ENCODE measurements at places on chromosomes 7 and 10. TPM values are rescaled to one million over a fixed set of nuclear protein-coding genes. Genes with fewer than 3 reads are reported as not detected.

- no peak overlapping the region for H3K27ac ChIP-seq
- H3K27me3 ChIP-seq = no peaks in the 10 kb centered on the region
- H3K36me3 ChIP-seq = peaks cover 10% of the 10 kb centered on the region
- peaks cover 28% of the 10 kb centered on the region for H3K4me1 ChIP-seq
- no peak overlapping the region for H3K4me3 ChIP-seq
Measured at GRCh38 chr7:2255145-2256139, 13.4 kb downstream of the NUDT1 start.

DNA sequence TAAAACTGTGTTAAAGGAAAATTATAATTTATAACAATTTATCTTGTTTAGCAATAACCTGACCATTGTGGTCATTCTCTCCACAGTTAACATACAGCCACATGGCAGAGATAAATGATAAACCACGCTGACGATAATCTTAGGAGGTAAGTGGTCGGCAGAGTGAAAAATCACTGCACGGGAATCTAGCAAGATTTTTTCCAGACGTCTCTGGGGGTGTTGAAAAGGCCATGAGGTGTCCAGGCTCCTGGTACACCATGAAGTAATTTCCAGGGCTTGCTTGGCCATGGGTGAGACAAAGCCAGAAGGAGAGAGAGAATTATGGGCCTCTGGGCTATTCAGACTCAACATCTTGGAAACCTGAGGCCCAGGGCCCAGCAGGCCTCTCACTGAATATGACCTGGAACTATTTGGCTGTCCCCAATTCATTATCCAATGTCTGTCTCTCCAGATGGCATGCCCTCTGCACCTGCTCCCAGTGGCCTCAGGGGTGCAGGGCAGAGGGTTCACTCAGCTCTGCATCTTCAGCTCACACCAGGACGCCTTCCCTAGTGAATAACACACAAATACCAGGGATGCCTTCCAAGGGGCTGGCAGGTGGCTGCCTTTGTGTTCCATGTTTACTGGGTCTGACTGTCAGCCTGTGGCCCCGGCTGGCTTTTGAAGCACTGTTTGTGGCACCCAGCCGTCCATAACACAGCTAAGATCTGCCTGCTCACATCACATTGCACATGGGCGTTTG is 590.4 kb upstream of the PFKP start:
- no peak overlapping the region for H3K4me3 ChIP-seq
- H3K27ac ChIP-seq = no peak overlapping the region
- H3K36me3 ChIP-seq = no peaks in the 10 kb centered on the region
- no peak for DNase-seq
- H3K27me3 ChIP-seq = no peaks in the 10 kb centered on the region

GRCh38 chr7:4189131-4189570 is 492.9 kb upstream of the FOXK1 start:
- H3K27ac ChIP-seq = no peak overlapping the region
- no peak for DNase-seq
- H3K27me3 ChIP-seq = no peaks in the 10 kb centered on the region
- H3K4me1 ChIP-seq = no peaks in the 10 kb centered on the region
- no peak overlapping the region for H3K4me3 ChIP-seq

GRCh38 chr7:67738958-67739357 is 742.3 kb downstream of the TYW1 start:
- no peak for DNase-seq
- no peak overlapping the region for H3K27ac ChIP-seq
- H3K36me3 ChIP-seq = no peaks in the 10 kb centered on the region

DNA sequence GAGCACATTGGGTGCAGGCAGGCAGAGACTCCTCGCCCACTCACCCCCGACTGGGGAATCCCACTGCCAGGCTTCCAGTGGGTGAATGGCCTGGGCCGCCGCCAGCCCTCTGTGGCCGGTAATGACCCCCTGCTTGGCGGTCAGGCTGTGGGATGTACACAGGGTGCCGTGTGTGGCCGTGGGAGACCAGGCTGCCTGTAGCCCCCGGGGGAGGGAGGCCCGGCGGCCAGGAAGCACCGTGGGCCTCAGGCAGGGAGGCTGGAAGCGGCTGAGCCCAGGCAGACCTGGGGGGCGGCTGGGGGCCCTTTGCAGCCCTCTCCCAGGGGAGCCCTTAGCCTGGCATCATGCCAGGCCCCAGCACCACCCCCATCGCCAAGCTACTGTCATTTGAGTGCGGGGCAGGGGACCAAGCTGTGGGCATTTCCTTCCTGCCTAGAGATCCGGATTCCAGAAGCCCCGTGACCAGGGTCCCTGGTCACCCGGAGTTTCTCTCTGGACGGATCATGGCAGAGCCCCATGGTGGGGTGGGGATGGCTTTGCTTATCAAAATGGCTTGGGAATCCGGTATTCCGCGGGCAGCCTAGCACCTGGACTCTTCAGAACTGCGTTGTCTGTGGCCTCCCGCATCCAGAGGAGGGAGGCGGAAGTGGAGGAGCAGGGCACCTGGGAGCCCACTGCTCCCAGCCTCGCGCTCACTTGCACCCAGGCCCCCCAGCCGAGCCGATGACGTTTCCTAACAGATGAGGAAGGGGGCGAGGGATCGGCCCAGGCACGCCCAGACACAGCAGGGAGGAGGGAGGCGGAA is 1.1 kb downstream of the TTYH3 start:
- no peak for DNase-seq
- peak overlapping the region; percentile 96 for H3K4me3 ChIP-seq
- H3K36me3 ChIP-seq = no peaks in the 10 kb centered on the region
- peaks cover 20% of the 10 kb centered on the region for H3K4me1 ChIP-seq
- no peaks in the 10 kb centered on the region for H3K27me3 ChIP-seq

DNA sequence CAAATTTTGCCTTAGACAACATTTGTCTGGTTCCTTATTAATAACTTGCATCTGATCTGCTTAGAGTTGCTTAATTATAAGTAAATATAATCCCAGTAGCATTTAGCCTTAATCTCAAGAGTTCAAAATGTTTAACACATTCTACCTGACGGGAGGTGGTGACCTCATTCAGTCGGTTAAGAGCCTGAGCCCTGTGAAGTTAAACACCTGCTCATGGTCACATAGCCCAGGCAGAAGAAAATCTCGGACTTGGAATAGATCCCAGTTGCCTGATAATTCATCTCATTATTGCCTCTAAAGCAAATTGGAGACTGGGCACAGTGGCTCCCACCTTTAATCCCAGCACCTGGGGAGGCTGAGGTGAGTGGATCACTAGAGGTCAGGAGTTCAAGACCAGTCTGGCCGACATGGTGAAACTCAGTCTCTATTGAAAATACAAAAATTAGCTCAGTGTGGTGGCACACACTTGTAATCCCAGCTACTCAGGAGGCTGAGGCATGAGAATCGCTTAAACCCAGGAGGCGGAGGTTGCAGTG is 18.6 kb upstream of the ASCC1 start:
- peaks cover 12% of the 10 kb centered on the region for H3K4me1 ChIP-seq
- H3K27ac ChIP-seq = no peak overlapping the region
- no peak overlapping the region for H3K4me3 ChIP-seq

NPC1L1 gene
- total RNA-seq = 0.08 TPM
